RWPE1 (cell line): ENCODE measurements at places on chromosomes 2 and 18.

DNA sequence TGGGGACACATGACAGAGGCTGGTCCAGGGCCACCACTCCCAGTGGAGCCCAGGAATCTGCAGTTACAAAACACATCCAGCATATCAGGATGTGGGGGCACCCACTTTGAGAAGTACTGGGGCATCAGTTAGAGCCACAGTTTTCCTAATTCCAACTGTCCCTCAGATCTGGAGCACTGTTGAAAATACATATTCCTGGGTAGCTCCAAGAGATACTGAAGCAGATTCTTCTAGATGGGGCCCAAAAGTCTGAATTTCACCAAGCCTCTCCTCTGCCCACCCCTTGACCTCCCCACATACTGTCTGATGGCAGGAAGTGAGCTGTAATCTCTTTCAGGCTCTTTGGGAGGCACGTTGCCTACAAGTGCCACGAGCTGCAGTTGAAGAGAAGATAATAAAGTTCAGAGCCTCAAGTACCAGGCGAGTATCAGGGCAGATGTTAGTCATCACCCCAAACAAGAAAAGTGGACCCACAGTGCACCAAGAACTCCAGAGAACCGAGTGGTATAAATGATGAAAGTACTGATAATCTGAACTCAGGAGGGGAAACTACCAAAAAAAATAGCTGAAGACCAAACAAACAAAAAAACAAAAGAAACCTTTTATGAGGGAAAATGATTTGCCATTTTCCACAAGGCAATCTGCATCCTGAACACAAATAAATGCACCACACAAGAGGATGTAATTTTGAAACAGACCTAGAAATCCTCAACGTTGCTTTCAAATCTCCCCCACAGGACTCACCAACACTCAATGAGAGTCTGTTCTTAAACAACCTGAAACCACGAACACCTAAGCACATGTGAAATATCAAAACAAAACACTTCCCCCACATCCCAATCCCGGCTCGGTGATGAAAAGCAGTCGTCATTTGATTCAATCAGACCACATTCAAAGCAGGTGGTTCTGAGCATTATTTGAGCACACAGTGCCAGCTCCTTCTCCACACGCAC, 98.7 kb downstream of the TCF4 start:
- no peak for DNase-seq

- DNase-seq = no peak
Observed at GRCh38 chr2:205704127-205704741, 21.9 kb downstream of the NRP2 start.

DNA sequence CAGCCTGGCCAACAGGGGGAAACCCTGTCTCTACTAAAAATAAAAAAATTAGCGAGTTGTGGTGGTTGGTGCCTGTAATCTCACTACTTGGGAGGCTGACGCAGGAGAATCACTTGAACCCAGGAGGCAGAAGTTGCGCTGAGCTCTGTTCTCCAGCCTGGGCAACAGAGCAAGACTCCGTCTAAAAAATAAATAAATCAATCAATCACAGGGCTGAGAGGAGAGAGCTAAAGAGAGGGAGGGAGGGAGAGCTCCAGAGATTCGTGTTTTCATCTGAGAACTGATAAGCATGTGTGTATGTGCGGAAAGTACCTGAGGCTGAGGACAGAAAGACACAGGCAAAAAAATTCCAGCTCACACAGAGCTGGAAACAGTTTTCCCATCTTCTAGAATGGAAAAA, 37.2 kb upstream of the DYNC2LI1 start:
- DNase-seq = no peak

DNA sequence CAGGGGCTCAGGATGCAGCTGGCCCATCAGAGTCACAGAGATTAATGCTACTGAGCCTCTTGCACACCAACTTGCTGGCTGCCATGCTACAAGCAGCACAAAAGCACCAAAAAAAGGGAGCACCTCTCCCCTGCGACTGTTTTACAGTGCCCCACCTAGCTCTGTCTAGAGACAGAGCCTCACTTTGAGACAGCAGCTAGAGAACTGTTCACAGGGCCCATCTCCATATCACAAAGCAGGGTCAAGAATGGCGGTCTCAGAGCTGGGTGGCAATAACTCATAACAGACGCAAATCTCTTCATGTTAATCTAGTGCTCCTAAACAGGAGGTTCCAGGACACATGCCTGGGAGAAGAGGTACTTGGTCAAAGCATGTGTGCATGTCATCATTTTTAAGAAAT, 953.0 kb downstream of the DCDC2C start:
- no peak for DNase-seq
